ENCODE measurements at places on chromosomes 7 and 10. TPM values are rescaled to one million over a fixed set of nuclear protein-coding genes. Genes with fewer than 3 reads are reported as not detected.

Gene LOXL4
- 0.64 TPM for total RNA-seq

Gene PNLIPRP1
- not detected for total RNA-seq

Gene MGMT
- 37.8 TPM for total RNA-seq

Gene IFT22
- 9.6 TPM for total RNA-seq

Gene ANKRD61
- 0.48 TPM for total RNA-seq

Gene HDAC9
- total RNA-seq = 52.8 TPM

Gene CYP2E1
- total RNA-seq = 2.7 TPM
